Psoas muscle (tissue), 8 donors: ENCODE measurements at places on chromosomes 1 and 21. TPM values are rescaled to one million over a fixed set of nuclear protein-coding genes. Genes with fewer than 3 reads are reported as not detected.

ADAM30 gene
- not detected for total RNA-seq

NMNAT1 gene
- 18.2 TPM for total RNA-seq

PPM1J gene
- 6.4 TPM for total RNA-seq

GRCh38 chr21:33451634-33452071 is 28.1 kb downstream of the TMEM50B start:
- no peak for DNase-seq

DNA sequence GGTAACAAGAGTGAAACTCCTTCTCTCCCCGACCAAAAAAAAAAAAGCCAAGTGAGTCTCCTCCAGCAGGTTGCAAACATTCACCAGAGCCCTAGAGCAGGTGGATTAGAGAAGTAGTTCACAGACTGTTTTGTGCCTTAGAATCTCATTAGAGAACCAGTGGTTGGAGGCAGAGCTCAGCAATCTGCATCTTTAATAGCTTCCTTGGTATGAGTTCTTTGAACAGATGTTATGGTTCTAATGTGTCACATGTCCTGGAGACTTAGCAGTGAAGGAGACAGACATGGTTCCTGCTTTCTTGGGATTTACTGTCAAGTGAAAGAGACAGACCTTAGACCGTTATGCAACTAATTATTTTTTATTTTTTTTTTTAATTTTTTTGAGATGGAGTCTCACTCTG is 26.8 kb downstream of the SESN2 start:
- no peak for DNase-seq
